ENCODE measurements at places on chromosomes 5 and 9. TPM values are rescaled to one million over a fixed set of nuclear protein-coding genes. Genes with fewer than 3 reads are reported as not detected.
A peak's percentile ranks its signal among the peaks of the same experiment; 100 is the strongest.

The GZMA gene
- total RNA-seq, result 1.1 TPM

DNA sequence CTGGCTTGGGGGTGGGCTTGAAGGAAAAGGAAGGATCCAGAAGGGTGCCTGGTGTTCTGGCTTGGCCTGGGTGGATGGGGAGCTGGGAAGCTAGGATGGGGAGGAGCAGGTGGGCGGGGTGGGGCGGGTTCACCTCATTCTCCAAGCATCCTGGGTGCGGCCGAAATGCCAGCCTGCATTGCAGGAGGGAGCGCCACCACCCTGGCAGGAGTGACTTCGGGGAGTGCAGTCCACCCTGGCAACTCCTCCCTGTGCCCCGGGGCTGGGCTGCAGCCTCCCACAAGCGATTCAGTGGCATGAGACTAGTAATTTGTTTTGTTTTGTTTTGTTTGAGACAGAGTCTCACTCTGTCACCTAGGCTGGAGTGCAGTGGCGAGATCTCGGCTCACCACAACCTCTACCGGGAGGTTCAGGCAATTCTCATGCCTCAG, 5.5 kb downstream of the TTC16 start:
- no peak for DNase-seq

DNA sequence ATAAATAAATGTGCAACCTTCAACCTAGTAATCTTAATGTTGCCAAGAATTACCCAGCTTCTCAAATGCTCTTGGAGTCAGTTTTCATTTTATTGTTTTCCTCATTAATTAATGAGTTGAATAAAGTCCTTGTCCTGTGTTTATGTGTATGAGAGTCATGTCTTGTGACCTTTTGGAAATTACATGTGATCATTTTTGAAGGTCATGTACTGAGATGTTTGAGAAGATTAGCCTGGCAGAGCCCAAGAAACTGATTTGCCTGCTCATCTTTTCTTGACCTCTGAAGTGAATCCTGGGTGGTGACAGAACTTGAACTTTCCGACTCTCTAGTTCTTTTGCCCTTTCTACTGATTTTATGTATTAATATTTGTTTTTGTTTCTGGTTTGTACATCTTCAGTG, 15.4 kb downstream of the ANKRA2 start:
- no peak for DNase-seq

GRCh38 chr5:100903039-100903887, at the start of gene ST8SIA4:
Gene ST8SIA4, minus strand, starts transcription at chr5:100903282. Its CDS starts 327 bp downstream, at chr5:100902955.
- no peak for DNase-seq

The ADAMTSL2 gene
- total RNA-seq, result 5.5 TPM

- DNase-seq, result no peak
Measured at GRCh38 chr9:78422309-78422708, 125.4 kb downstream of the PSAT1 start.

GRCh38 chr5:128274441-128274840, 190.9 kb downstream of the SLC12A2 start:
- no peak for DNase-seq

DNA sequence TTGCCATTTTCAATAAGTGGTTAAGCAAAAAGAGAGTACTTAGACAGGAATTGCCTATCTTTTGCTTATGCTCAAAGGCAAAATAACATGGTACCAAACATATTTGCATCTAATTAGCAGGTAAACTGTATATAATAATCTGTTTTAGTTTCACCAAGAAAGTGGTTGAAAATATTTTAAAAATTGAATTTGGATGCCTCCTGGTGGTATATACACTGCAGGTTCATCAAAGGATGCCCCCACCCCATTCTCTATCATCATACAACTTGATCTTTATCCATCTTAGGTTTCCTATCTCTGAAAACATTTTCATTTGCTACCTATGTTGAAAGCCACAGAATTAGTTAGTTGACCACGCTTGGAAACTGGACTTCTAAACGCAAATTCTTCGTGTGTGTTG, 47.0 kb upstream of the MROH2B start:
- no peak for DNase-seq

The DIPK1B gene
- total RNA-seq, result 6.9 TPM

DNA sequence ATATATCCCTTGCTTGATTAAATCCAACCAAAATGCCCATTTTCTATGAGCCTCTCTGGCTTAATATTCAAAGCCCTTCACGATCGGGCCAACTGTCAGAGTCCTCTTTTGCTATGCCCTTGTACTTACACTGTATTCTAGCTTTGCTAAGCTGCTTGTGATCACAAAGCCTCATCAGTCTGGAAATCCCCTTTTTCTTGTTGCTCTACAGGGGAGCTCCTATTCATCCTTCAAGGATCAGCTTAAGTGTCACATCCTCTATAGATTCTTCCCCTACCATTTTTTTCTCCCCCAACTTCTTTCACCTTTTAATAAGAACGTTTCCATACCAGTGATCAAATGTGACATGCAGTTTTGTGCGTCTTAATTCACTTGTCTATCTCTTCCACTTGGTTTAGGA, 450.4 kb upstream of the CHD1 start:
- no peak for DNase-seq

- DNase-seq, result no peak
Measured at GRCh38 chr5:112127861-112128260, 291.2 kb downstream of the EPB41L4A start.

GRCh38 chr5:115386657-115387056, 90.2 kb upstream of the CCDC112 start:
- DNase-seq, result no peak

The PCDHB3 gene
- total RNA-seq, result 2.3 TPM

DNA sequence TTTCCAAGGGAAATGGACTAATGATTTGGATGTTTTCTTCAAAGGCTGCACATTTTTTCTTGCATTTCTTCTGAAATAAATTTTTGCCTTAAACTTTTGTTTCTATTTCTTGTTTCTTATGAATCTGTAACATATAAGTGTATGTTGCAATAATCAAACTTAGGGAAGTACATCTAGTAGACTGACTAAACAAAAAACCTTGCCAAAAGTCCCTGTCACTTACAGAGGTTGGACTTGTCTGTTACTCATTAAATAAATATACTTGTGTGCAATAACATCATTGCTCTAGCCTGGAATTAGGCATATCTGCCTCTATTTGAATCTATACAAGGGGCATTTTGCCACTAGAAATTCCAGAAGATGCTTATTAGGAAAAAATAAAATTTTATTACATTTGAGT, 56.6 kb downstream of the C6 start:
- no peak for DNase-seq

DNA sequence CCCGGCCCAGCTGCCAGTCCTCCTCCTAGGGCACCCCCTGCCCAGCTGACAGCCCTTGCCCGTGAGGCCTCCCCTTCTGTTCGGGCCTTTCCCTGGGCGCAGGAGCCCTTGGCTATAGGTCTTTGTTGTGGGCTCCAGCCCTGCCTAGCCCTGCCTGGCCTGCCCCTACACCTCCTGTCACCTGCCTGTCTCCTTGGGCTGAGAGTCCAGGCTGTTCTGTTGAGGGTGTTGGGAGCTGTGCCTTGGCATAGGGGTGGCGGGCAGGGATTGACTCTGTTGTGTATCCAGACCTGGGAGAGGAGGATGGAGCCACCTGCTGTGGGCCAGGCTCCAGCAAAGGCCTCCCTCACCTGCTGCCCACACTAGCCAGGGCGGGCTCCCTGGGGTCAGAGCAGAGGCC, 11.6 kb downstream of the FCN2 start:
- DNase-seq, result no peak

The TMEFF1 gene
- total RNA-seq, result not detected

The CYSRT1 gene
- not detected for total RNA-seq

GRCh38 chr5:103364074-103364473, 105.5 kb downstream of the MACIR start:
- no peak for DNase-seq

The ACSL6 gene
- 1.6 TPM for total RNA-seq

DNA sequence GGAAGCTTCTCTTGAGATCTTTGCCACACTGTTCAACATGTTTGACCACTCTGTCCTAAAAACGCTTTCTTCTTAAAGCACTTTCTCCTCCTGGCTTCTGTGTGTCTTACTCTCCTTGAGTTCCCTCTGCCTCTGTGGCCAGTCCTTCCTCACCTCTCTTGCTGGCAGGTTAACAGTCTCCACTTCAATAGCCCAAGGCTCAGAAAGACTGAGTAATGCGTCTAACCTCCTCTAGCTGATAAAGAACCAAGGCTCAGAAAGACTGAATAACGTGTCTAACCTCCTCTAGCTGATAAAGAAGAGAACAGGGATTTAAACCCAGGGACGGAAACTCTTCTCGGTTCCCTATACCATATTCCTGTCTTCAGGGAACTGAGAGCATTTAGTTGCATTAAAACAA, 205.2 kb downstream of the AOPEP start:
- DNase-seq, result no peak

DNA sequence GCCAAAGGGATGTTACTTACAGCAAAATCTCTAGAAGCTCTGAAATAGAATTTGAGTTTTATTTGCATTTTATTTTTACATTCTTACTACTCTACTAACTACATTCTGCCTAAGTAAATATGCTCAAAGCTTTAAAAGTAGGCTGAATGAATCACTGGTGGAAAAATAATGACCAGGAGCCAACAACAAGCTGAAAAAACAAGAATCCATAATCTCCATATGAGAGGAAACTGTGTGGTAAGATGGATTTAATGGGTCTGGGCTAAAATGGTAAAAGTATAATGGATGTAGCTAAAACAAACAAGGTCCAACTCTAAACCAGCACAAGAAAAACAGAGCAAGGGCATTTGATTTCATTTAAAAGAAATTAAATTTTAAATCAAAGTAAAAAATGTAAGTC, 525.8 kb upstream of the FTMT start:
- no peak for DNase-seq

DNA sequence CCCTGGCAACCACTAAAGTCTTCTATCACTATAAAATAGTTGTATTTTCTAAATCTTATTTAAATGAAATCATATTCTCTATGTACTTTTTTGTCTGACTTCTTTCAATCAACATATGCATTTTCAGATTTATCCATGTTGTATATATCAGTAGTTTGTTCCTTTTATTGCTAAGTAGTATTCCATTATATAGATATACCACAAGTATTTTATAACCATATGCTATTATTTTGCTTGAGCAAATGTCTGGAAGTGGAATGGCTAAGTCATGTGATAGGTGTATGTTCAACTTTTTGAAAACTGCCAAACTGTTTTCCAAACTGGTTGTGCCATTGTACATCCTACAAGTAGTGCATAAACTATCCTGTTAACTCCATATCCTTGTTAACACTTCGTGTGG, 131.1 kb downstream of the CWC27 start:
- DNase-seq, result no peak

The OSMR gene
- total RNA-seq, result 190 TPM

- DNase-seq, result no peak
Measured at GRCh38 chr5:3230941-3231340, 364.7 kb upstream of the IRX1 start.

- DNase-seq, result no peak
Measured at GRCh38 chr9:135796784-135797485, 95.0 kb downstream of the KCNT1 start.

The NIPBL gene
- total RNA-seq, result 38.6 TPM

DNA sequence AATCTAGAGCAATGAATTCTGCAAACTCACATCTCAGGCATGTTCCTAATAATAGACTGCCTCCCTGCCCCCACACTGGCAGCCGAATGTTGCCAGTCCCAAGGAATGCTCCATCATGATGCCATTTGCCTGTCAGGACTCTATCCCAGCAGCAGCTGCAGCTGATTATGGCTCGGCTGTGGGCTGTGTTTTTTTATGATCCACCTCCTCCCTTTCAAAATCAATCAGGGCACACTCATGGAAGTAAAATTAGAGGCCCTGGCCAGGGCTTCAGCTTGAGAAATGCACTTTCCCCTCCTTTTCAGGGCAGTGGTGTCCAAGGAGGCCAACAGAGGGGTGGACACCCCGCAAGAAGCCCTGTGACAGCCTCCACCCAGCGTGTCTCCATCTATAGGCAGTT, 176.7 kb upstream of the S1PR3 start:
- DNase-seq, result peak; percentile 56

The STPG3 gene
- not detected for total RNA-seq

DNA sequence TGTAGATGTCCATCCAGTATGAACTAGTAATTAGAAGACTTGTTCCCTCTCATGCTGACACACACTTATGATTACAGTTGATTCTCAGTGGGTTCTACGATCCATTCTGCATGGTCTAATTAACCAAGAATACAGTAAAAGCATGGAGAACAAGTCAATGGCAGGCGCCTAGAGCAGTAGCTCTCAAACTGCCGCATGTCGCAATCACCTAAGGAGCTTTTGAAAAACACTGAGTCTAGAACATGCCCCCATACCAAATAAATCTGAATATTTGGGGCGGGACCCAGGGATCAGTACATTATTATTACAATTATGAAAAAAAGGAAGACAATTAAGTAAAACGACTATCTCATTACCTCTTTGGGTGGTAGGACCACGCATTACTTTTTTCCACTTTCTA, 26.7 kb upstream of the CEP78 start:
- no peak for DNase-seq

DNA sequence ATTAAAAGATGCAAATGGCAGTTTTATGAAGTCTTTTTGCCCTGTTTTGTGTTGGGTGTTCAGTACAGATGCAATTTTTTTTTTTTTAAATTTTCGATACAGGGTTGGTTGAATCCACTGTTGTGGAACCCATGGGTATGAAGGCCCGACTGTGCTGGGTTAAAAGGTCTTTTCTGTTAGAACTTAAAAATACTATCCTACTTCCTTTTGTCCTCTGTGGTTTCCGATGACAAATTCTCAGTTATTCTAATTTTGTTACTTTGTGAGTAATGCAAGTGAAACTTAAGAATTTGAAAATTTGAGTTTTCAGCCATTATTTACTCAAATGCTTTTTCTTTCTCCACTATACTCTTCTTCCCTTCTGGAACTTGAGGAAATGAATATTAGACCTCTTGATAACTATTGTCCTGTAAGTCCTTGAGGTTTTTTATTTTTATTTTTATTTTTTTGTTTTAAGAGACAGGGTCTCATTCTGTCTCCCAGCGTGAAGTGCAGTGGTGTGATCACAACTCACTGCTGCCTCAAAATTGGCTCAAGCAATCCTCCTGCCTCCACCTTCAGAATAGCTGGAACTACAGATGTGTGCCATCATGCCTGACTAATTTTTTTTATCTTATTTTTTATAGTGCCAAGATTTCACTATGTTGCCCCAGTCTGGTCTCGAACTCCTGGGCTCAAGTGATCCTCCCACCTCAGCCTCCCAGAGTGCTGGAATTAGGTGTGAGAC, 67.5 kb downstream of the ZCCHC7 start:
- no peak for DNase-seq

GRCh38 chr9:8555762-8556500, 756.4 kb upstream of the DMAC1 start:
- no peak for DNase-seq

DNA sequence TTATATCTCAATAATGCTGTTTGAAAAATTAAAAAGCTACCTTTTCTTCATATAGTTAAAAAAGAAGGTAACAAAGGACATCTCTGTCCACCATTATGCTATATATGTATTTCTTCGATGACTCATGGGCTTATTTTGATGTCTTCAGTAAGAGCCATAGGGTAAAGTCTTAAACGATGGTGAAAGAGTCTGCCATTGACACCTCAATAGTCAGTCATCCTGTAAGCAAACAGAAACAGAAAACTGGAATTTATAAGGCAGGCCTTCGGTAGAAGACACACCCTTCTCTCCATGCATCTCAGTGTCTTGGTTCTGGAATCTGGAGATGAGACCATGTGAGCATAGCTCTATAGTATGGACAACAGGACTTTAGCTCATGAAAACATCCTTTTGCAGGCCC, 87.0 kb upstream of the ZNF462 start:
- DNase-seq, result no peak

GRCh38 chr9:105963343-105964099, 269.2 kb downstream of the TMEM38B start:
- DNase-seq, result no peak

The SNCAIP gene
- total RNA-seq, result 4.5 TPM

Data from thoracic aorta (tissue), 2 donors.